ENCODE measurements at places on chromosomes 2 and 18.

GRCh38 chr2:53987336-53987921, 16.6 kb upstream of the PSME4 start:
- no peak for DNase-seq

- no peak for DNase-seq
These were observed 54.5 kb upstream of the ACMSD start for GRCh38 chr2:134783912-134784311.

GRCh38 chr2:235500761-235501672, 7.2 kb downstream of the AGAP1 start:
- no peak for DNase-seq

- no peak for DNase-seq
These were observed 133.0 kb downstream of the MYO3B start for GRCh38 chr2:170310876-170311502.

- DNase-seq, result no peak
These were observed 5.9 kb upstream of the MAL start for GRCh38 chr2:95019572-95019971.

DNA sequence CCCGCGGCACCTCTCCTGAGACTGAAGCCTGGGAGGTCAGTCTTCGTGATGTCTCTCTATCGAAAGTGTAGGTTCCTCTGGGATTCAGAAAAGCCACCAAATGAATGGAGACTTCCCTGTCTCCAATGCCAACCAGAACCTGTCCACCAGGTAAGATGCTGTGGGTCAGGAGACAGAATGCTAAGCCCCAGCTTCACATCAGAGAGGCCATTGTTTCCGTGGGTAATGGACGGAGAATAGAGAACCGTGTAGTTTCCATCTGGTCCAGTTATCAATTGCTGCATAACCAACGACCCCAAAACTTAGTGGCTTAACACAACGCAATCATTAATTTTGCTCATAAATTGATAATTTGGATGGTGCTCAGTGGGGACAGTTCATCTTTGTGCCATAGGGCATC, 93.5 kb downstream of the DDX1 start:
- DNase-seq, result no peak

DNA sequence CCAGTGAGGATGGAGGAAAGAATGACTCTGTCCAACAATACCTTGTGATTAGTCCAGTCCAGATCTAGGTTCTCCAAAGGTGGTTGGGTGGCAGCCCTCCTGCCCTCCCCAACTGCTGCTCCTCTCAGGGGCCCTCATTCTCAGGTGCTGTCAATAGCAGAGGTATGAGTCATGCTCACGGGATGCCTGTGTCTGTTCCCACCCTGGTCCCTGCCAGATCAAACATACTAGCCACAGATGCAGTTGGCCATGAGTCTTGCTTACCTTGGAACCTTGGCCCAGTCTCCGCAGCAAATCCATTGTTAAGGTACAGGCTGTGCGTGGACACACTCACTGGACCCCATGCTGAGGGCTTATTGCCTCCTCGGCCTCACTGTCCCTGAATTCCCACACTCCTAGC, 24.9 kb upstream of the RPIA start:
- no peak for DNase-seq

GRCh38 chr18:31574359-31574758, 17.3 kb upstream of the TTR start:
- DNase-seq, result no peak

DNA sequence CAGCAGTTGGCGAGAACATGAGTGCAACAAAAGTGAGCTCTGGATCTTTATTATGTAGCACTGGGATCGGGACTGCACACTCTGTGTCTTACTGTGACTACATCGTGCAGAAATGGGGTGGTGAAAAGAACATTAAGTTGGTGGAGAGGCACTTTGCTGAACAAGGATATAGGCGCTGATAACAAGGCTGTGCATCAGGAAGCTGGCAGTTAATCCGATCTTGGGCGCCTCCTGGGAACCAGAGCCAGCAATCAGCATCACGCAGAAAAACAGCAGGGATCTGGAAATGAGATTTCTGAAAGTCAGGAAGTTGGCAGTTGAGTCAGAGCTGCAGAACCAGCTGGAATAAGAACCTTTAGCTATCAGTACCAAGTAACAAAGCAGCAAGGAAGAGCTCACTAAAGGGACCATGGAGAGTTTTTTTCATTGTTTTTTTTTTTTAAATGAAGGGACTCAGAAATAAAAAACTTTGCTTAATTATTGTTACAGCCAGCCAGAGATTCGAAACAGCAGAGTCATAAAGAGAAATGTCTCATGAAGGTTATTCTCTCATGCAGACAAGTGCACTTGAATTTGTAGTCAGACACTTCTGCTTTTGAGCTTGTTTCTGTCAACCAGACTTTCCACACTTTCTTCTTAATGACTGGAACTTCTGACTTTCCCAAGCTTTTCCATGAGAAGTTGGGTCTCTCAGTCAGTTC, 22.8 kb upstream of the MYO3B start:
- DNase-seq, result no peak

- no peak for DNase-seq
These were observed 12.1 kb downstream of the GALNT14 start for GRCh38 chr2:31125918-31126695.

- no peak for DNase-seq
These were observed 53.2 kb upstream of the GPR45 start for GRCh38 chr2:105188343-105188742.

GRCh38 chr18:7637269-7637668, 70.2 kb downstream of the PTPRM start:
- DNase-seq, result no peak

- DNase-seq, result no peak
These were observed 149.3 kb downstream of the VWC2L start for GRCh38 chr2:214560176-214560575.

DNA sequence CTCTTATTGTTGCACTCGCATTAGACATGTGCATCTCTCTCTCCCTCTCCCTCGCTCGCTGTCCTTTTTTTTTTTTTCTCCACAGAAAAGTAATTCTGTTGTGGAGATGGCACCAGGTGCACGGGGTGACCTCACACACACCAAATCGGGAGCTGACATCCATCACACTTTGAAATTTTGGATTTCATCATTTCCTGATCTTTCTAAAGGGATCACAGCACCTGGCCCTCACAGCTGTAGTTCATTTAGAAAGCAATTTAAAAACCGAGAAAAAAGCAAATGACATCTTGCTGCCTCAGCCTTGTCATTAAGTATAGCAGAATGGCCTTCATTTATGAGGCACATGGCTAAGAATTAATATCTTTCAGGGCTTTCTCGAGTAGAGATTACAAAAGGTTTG, 717.2 kb downstream of the RNF144A start:
- no peak for DNase-seq

- DNase-seq, result no peak
These were observed 19.4 kb downstream of the BABAM2 start for GRCh38 chr2:27909901-27910300.

DNA sequence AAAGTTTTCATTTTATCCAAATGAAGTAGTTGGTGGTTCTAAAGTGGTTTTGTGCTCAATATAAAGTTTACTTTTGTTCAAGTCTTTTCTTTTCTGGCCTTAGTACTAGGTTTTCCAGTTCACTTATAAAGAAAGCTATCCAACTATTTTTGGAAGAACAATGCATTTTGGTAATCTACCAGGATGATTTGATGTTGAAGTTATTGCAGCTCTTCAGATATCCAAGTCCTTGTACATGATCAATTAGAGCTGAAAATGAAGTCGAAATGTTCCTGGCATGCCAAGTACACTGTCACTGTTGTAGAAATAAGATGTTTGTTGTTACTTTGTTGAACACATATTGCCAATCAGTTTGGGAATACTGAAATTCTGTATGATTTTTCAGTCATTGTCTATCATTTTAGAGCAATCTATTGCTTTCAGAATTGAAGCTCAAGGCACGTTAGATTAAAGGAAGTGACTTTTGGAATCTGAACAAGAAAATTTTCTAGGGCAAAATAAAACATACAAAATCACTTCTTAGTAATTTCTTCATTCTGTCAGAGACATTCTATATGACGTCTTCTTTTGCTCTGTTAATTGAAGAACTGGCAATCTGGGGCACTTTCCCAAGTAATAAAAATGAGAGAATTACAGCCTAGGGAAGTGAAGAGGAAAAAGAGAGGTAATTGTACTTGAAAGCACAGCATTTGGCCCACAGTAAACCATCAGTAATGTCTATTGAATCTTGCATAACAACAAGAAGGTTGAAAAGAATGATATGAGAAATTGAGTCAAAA, 232.3 kb downstream of the MREG start:
- no peak for DNase-seq

DNA sequence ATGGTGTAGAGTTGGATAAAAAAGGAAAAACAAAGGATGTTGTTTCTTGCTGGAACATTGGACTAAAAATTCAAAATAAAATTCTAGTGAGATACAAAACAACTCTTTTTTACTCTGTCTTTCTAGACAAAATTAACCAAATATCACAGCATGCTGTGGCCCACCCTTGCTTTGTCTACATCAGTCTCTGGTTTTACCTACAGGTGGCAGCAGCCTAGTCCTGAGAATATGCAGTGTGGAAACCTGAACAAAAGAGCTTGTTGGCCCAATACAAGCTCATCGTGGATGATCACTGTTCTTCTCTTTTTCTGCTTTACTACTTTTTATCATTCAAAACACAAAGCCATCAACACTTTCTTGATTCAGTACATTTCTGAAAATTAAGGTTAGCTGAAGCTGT, 210.4 kb downstream of the CDH19 start:
- DNase-seq, result no peak

- DNase-seq, result no peak
These were observed 6.8 kb upstream of the CYP26B1 start for GRCh38 chr2:72154386-72154975.

- no peak for DNase-seq
These were observed 235.8 kb downstream of the TCF4 start for GRCh38 chr18:55351980-55352714.

- DNase-seq, result no peak
These were observed 33.8 kb downstream of the CCDC93 start for GRCh38 chr2:117979911-117980701.

GRCh38 chr18:7157760-7158159, 40.2 kb upstream of the LAMA1 start:
- DNase-seq, result no peak

DNA sequence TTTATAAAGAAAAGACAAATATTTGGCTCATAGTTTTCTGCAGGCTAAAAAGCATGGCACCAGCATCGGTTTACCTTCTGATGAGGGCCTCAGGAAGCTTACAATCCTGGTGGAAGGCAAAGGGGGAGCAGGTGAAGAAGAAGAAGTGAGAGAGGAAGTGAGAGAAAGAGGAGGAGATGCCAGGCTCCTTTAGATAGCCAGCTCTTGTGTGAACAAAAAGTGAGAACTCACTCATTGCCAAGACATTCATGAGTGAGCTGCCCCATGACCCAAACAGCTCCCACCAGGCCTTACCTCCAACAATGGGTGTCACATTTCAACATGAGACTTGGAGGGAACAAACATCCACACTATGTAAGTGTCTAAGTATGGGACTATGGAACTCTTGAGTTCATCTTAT, 14.3 kb downstream of the CCDC150 start:
- DNase-seq, result no peak

DNA sequence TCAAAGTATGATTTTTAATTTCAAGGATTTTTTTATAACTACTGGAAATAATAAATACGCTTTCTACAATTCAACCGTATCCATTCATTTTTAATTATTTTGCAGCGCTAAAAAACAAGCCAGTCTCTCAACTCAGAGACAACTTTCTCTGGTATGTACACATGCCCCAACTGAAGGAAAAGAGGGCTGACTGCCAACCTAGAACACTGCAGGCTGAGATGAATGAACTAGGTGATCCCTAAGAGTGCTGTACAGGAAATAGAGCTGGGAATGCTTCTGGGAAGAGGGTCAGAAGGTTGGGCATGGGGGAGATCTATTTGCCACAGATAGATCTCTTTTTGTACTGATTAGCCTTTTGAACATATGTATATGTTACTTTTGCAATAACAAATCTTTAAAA, 460.1 kb downstream of the NR4A2 start:
- no peak for DNase-seq

DNA sequence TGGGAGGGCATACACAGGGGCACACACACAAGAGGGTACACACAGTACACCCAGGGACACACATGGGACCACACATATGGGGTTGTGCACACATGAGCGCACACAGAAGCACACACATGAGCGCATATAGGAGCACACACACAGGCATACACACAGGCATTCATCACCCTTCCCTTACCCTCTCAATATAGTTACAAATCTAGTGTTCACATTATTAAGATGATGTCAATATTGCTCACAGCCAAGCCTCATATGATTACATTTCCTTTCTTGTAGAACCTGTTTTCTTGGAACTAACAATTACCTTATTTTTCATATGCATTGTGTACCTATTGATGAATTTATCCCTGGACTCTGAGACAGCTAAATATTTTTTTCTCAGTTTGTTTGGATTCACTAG, 156.7 kb downstream of the FHOD3 start:
- DNase-seq, result no peak

GRCh38 chr2:14815201-14815600, 182.7 kb downstream of the LRATD1 start:
- DNase-seq, result peak; percentile 41
